Cortex of kidney (tissue), 1 donor: ENCODE measurements at places on chromosomes 5 and 9.

GRCh38 chr5:100496296-100496695 lies 38.9 kb upstream of the FAM174A start:
- DNase-seq: no peak

- DNase-seq: no peak
These were observed 35.6 kb downstream of the FST start for GRCh38 chr5:53515988-53516387.

DNA sequence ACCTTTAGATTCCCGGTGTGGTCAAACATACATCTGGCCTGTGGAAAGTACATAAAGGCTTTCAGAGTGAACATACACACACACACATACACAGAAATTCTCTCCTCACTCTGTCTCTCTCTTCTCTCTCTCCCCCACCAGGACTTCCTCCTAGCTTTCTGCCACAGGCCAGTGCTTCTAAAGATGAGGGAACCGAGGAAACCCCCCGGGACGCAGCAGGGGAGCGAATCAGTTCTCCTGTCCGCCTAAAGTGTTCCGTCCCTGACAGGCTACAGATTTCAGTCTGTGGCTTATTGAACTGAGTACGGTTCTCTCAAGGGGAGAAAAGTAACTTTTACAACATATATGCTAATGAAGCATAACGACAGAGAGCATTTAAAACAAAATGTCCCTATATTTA lies 75.8 kb downstream of the MED27 start:
- DNase-seq: no peak

GRCh38 chr9:78026416-78026815 lies 5.2 kb downstream of the GNAQ start:
- no peak for DNase-seq

DNA sequence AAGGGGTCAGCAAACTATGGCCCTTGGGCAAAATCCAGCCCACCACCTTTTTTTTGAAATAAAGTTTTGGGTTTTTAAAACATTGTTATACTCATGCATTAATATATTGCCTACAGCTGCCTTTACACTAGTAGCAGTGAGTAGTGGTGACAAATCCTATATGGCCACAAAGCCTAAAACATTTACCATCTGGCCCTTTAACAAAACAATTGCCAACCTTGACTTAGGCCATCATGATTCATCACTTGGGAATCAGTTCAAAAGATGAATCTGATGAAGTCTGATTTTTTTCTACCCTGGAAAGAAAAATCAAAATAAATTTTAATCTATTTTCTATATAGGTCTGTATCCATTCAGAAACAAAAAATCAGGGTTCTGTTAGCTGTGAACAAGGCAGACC lies 484.9 kb downstream of the BNC2 start:
- DNase-seq: no peak

- no peak for DNase-seq
These were observed 20.8 kb upstream of the KIF2A start for GRCh38 chr5:62284946-62285891.

- no peak for DNase-seq
These were observed 12.0 kb upstream of the CTSL start for GRCh38 chr9:87713988-87714330.

- no peak for DNase-seq
These were observed 151.7 kb downstream of the PPP2R2B start for GRCh38 chr5:146726891-146727290.

DNA sequence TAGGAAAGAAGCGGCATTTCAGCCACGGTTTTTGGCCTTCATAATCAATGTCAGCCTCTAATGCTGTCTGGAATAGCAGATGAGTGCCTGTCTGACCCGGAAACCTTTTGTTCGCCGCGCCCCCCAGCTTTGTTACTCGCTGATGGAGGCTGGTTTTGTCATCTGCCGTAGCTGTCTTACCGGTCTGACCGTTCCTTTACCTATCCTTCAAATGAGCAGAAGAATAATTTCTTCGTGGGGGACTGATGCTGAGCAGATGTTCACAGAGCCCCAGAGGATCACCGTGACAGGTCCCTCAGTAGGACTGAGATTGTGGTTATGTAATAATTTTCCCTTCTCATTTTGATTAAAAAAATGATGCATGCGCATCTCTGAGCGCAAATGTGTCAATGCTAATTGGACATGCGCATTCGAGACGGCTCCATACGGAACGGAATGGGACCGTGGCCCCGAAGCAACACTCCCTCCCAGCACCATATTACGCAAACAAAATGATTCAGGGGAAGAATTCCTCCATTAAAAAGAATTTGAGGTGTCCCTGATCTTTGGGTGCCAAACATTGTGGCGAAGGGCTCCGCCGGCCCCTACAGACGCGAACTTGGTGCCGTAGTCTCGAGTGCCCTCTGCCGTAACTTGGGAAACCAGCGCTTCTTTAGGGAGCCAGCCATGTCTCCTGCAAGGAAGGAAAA lies 27.6 kb downstream of the TLX3 start:
- no peak for DNase-seq

DNA sequence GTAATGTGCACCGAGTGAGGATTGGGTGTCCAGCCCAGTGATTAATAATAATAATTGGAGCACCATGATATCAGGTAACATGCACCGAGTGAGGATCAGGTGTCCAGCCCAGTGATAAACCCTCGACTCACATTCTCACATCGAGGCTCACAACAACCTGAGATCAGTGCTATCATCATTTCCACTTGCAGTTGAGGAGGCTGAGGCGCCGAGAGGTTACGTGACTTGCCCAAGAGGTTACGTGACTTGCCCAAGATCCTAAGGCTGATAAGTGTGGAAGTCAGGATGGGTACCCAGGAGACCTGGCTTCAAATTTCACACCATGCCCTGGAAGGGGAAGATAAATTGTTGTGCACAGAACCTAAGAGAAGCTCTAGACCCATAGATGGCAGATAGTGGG lies 189.4 kb downstream of the MED10 start:
- no peak for DNase-seq

DNA sequence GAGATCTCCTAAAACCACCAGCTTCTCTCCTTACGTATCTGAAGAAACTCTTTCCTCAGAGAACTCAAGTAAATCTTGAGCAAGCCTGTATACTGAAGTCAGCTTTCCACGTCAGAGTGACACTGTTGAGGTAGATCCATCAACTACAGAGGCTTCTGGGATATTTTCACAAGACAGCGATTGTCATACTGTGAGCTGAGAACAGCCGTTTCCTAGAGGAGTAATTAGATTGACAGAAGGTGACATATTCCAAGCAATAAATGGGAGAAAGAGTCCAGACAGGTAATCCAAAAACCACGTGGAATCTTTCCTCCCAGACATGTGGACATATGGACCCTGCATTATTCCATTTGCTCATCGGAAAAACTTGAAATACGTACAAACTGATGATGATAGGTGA lies 117.2 kb downstream of the MEF2C start:
- DNase-seq: no peak

DNA sequence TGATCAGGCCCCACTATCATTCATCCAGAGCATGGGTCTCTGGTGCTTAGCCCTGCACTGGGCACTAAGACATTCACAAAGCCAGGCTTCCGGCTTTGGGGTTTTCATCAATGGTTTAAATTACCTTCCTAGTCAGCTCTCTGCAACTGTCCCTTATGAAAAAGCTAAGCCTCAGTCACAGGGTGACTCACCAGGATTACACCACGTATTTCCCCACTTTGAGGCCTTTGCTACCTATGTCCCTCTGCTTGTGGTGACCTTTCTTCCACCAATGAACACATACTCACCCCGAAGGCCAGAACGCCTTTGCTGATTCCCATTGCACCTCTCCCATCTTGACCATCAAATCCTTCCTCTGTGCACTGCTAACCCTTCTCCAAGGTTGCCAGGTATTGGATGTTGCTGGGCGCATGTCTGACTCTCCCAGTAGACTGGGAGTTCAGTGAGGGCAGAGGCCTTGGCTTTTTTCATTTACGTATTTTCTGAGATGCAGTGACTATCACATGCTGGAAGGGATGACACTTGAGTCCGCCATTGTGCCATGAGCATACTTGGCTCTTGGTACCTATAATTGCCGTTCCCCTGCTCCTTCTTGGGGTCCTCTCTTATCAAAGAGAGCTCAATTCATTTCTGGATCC lies 58.7 kb upstream of the TNFSF8 start:
- no peak for DNase-seq

- DNase-seq: no peak
These were observed 22.1 kb upstream of the UGCG start for GRCh38 chr9:111874500-111874899.

DNA sequence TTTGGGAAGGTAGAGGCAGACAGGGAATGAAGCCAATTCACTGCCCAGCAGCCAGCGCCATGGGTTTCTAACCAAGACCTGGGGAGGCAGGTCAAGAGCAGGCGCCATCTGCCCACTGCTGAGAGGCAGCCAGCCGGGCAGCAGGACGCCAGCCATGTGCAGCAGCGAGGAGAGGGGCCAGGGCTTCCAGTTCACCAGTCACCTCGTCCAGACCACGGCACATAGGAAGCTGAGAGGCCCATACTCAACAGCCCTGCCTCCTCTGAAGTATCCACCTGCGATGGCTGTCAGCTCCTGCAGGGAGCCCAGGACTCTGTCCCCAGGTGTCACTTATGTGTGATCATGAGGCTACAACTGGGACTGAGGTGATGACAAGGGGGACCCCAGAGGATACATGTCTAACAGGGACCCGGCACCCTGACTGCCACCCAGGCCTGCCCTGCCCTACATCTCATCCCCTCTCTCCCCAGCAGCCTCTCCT lies 30.1 kb downstream of the IPPK start:
- no peak for DNase-seq

GRCh38 chr9:136481558-136481957 lies 1.3 kb downstream of the SEC16A start:
- no peak for DNase-seq

- DNase-seq: no peak
These were observed 84.2 kb downstream of the ARL15 start for GRCh38 chr5:54226215-54226614.

- no peak for DNase-seq
These were observed 155.6 kb upstream of the ZNF618 start for GRCh38 chr9:113720495-113720894.
